ENCODE measurements at places on chromosomes 2 and 18.

DNA sequence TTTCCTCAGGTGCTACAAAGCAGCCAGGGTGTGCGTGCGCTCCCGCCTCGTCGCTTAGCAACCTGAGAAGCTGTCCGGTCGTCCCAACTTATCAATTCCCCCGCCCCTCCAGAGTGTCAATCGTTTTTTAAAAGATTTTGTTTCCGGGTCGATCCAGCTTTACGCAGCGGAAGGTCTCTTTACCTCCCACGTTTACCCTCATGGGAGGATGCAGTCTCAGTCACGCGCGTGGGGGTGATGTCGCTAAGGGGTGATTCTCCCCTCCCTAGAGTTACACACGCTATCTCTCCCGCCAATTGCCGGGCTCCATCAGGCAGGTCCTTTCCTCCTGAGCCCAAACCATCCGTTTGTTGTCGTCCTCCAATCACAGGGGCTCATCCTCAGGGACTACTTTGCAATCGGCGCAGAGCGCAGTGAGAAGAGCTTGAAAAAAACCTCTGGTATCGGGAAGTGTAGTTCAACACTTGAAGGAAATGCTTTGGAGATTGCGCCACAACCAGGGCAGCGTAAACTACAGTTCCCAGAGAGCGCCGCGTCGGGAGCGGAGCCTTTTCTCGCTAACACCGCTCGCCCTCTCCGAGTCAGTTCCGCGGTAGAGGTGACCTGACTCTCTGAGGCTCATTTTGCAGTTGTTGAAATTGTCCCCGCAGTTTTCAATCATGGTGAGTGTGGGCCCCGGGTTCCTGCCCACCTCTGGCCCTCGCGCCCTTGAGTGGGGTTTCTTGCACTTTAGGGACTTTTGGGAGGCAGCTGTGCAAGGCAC is at the start of the genes MDH1 and WDPCP:
Gene MDH1 (plus strand): TSS at position 579 of the 763 bp plus-strand sequence. CDS start 81 bp downstream, at position 660.
Gene WDPCP (minus strand): TSS at position 93 of the 763 bp plus-strand sequence. CDS start 206 bp downstream, outside the sequence.
- DNase-seq, result peak; percentile 96

DNA sequence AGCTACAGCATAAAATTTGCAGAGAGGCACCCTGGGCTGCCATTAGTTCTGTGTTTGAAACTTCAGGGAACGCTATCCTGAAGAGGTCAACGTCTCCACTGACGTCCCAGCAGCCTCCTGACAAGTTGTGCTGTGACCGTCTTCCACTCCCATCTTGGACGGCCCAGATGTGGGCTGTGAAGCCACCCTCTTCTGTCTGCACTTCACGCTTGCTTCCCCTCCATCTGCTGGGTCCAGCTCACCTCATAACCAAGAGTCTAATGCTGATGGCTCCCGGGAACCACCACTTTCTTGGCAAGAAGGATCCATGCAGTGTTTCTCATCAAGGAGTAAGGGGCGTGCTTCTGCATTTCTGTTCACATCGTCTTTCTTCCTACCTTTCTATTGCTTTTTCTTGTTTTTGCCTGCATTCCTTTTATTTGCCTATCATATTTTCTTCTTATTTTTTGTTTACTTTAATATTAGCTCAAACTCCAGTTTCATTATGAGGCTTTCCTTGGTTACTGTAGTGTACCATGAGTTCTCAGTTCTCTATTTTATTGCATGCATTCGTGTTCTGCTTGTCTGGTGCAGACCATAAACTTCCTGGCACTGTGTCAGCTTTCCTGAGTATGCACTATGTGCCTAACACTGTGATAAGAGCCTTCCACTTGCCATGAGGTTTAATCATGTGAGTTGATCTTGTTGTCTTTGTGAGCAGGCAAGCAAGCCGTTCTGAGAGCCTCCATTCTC is 631.8 kb upstream of the RAB6C start:
- no peak for DNase-seq

GRCh38 chr2:53942280-53942679 is 28.5 kb downstream of the PSME4 start:
- DNase-seq, result no peak

GRCh38 chr2:145351864-145352425 is 832.0 kb upstream of the ZEB2 start:
- no peak for DNase-seq

- DNase-seq, result no peak
Observed at GRCh38 chr2:12001621-12002020, 255.2 kb downstream of the LPIN1 start.

DNA sequence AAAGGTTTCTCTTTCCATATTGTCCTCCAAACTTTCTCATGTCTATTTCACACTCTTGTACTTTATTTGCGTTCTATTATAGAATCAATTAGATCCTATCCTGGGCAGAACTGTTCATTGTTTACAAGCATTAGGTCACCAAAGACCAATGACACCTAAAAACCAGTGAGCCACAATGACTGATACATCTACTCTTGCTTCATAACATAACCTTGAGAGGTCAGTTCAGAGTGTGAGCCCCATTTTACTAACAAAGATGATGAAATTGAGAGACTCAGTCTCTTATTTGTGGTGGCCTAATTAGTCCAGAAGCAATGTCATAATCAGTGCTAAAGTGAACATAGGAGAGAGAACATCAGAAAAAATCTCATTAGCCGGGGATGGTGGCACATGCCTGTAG is 248.9 kb upstream of the RBBP8 start:
- no peak for DNase-seq

DNA sequence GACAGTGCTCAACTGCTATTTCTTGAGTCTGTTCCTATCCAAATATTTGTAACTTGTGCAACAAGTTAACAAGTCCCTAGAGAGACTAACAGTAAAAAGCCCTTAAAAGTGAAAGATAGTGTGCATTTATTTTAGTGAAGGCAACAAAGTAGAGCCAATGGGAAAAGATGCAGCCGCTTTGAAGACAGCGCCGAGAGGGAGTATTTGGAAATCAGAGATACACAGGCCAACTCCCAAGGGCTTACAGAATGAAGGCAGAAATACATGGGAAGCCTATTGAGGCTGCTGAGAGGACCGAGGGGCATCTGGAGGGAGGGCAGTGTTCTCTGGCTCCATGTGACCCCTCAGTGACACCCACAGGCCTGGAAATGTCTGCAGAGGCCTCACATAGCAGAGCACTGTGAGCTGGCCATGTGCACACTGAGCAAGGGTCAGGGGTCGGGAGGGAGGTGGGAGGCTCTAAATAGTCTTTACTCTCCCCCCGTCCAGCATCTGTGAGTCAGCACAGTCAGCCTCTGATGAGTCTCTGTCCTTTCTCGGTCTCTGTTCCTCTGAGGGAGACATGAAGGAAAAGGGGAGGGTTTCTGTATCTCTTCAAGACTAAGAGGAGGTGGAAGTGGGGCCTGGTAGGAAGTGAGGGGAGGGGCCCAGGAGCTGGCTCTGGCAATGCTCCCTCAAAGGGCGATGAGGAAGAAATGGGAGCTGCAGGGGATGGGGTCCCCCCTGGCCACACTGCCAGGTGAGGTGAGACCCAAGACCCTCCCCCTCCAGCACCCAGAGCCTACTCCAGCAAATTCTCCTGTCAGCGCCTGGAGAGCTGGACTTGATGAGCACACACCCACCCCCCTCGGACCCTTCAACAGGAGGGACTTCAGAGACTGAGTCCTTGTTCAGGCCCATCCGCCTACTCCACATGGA is 133.6 kb downstream of the SP3 start:
- no peak for DNase-seq

- no peak for DNase-seq
Observed at GRCh38 chr2:143901185-143901842, 618.6 kb downstream of the ZEB2 start.

- DNase-seq, result no peak
Observed at GRCh38 chr2:23121968-23122648, 262.9 kb upstream of the KLHL29 start.

- no peak for DNase-seq
Observed at GRCh38 chr2:231621051-231621879, 28.6 kb downstream of the TEX44 start.

- no peak for DNase-seq
Observed at GRCh38 chr2:174753038-174753633, 11.1 kb downstream of the CHRNA1 start.

DNA sequence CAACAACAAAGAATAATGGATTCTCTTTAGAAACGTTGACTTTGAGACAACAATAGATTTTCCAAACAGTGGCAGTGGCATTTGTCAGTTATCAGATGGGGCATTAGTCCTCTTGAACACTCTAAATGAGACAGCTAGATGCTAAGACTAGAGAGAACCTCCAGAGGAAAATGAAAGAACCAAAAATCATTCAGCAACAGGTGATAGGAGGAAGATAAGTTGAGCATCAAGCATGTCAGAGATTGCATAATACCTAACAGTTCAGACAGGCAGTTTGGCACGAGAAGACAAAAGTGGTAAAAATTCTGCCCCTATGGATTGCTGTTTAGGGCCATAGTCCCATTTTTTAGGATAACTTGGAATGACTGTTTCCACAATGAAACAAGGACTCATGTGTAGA is 67.9 kb upstream of the NOL4 start:
- DNase-seq, result no peak

- no peak for DNase-seq
Observed at GRCh38 chr2:123696799-123697410, 328.2 kb upstream of the CNTNAP5 start.

- no peak for DNase-seq
Observed at GRCh38 chr2:237653776-237654558, 26.6 kb downstream of the LRRFIP1 start.

GRCh38 chr2:19256121-19256601 is 102.3 kb downstream of the OSR1 start:
- no peak for DNase-seq

DNA sequence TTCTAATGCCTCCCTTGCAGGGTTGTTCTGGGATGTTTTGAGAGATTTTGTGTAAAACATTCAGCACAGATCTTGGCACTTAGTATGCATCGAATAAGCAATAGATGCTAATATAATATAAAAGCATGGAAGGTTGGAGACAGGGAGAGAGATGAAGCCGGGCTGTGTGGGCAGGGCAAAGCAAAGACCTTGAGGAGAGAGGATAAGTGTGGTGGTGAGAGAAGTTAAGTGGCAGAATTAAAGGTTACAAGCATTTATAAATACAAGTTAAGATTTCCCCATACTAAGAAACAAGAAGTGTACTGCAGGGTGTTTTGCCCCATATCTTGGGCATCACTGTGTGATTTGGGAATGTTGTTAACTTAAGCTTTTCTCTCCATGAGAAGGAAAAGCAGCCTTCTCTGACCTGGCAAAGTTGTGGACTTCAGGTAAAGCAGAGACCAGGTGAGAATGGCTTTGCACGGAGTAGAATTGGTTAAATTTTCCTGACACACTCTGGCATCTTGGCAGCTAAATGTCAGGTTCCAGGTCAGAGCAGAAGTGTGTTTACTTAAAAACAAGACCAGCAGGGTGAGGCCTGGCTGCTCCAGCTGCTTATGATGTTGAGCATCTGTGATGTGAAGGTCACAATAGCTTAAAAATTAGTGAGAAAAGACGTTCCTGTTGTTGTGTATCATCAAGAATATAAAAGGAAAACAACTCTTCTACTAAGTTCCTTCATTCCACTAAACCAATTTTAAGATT is 288.5 kb upstream of the HNMT start:
- no peak for DNase-seq

DNA sequence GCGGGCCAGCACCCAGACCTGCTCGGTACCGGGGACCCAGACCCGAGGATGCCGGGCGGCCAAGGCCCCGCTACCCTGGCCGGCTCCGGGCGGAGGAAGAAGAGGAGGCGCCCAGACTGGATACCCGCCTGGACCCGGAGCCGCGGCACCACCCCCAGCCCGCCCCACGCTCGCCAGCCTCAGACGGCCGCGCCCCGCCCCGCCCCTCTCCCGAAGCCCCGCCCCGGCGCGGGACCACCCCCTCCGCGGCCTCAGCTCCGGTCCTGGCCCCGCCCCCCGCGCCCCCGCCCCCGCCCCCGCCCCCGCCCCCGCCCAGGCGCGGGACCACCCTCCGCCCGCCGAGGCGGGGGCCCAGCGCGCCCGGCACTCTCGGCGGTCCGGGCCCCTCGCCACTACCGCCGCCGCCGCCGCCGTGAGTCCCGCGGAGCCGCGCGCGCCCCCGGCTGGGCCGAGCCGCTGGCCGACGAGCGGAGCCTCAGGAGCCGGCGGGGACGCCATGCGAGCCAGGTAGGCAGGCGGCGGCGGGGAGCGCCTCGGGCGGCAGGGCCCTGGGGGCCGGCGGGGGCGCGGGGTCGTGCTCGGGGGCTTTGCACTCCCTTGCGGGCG is at the start of gene SH3BP4:
Gene SH3BP4 (plus strand): TSS at position 354 of the 606 bp plus-strand sequence. CDS start 82,986 bp downstream, outside the sequence.
- DNase-seq, result no peak

DNA sequence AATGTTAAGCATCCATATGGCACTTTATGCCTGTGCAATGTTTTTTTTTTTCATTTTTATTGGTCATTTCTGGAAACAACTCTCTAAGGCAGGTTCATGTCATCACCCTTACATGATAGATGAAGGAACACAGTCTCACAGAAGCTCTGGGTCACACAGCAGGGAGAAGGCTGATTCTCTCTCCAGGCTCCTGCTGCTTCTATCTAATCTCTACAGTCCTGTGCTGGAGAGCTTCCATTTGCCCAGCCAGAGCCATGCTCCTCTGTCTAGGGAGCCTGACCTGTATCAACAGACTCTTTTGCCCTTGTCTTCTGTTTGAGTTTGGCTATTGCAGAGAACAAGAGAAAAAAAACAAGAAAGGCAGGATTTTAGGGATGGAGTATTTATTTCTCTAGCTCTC is 584.8 kb downstream of the MBD2 start:
- DNase-seq, result no peak

GRCh38 chr18:35497027-35497369 is 762 bp downstream of the INO80C start:
- no peak for DNase-seq

DNA sequence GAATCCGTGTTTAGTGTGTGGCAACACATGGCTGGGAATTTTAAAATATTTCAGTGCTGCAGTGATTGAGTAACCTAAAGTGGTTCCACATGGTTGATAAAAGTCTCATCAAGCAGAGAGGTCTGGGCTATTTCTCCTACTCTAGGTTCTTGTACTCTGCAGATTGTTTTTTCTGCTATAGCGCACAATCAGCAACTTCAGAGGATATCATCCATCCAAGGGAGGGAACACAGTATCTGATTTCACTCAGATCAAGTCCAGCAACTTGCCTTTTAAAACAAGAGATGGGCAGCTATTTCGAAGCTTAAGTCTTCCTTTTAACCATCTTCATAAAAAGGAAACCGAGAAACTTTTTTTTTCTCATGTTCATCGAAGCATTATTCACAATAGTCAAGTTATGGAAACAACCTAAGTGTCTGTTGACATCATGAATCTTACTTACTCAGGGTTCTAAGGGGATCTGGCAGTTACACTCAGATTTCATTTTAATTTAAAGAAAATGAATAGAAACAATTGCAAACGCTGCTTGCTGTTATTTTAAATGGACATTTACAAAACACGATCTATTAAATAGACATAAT is 172.7 kb upstream of the TRIB2 start:
- DNase-seq, result no peak

DNA sequence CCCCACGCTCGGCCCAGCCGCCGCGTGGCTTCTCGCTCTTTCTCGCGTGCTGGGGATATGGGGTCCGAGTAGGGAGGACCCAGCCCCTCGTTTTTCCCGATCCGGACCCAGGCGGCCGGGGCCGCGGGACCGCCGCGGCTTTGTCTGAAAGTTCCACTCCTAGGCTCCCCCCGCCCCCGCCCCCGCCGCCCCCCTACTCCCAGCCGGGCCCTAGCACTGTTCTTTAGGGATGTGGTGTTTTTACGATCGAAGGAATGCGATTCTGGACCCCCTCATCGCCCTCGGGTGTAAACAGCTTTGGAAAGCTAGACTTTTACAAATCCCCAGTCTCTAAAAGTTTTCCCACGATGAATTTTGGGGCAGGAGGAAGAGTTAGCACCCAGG is 819 bp downstream of the TGIF1 start:
- no peak for DNase-seq

GRCh38 chr2:221518201-221518934 is 53.7 kb downstream of the EPHA4 start:
- DNase-seq, result peak; percentile 67
